ENCODE measurements at places on chromosomes 6 and 20.

DNA sequence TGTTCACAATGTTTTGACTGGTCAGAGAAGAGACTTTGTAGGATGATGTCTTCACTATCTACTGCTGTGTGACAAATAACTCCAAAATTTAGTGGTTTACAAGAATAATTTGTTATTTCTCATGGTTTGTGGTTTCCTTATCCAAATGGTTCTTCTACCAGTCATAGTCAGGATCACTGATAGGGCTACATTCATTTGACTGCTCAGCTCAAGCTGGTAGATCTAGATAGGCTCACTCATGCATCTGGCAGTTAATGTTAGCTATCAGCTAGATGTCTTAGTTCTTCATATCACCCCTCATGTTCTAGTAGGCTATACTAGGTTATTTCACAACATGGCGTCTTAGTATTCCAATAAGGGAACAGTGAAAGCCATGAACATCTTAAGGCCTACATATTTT is 131.0 kb downstream of the ID4 start:
- DNase-seq: no peak

DNA sequence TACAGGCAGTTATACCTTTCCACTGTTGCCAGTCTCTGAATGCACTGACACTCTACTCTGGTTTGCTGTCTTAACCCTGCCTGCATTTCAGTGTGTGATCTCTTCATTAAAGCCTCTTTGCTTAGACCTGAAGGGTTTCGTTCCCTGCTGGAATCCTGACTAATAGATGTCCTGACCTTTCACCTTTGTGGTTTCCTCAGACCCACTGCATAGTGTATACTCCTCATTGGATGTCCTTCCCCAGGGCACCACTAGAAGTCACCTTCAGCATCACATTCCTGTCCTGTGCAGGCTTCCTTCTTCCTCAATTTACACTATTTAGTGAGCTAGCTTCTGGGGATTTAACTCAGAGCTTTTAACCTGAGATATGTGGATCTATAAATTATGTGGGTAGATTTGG is 120.6 kb downstream of the RCAN2 start:
- no peak for DNase-seq

DNA sequence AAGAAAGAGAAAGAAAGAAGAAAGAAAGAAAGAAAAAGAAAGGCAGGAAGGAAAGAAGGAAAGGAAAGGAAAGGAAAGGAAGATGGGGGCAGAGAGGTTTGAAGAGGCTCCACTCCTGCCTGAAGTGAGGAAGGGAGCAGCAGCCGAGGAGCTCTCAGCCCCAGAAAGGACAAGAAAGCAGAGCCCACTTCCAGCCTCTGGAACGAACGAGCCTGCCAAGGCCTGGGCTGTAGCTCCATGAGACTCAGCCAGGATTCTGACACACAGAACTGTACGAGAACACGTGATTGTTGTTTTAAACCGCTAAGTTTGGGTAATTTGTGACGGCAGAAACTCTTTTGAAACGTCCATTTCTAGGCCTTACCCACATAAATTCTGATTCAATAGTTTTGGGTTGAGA is 69.5 kb downstream of the TTLL2 start:
- DNase-seq: peak; percentile 10

GRCh38 chr6:132760256-132760655 is 2.6 kb upstream of the VNN2 start:
- DNase-seq: no peak

GRCh38 chr6:16412982-16413381 is 174.6 kb downstream of the GMPR start:
- DNase-seq: no peak

GRCh38 chr20:16803965-16804792 is 56.0 kb downstream of the OTOR start:
- peak; percentile 35 for DNase-seq

DNA sequence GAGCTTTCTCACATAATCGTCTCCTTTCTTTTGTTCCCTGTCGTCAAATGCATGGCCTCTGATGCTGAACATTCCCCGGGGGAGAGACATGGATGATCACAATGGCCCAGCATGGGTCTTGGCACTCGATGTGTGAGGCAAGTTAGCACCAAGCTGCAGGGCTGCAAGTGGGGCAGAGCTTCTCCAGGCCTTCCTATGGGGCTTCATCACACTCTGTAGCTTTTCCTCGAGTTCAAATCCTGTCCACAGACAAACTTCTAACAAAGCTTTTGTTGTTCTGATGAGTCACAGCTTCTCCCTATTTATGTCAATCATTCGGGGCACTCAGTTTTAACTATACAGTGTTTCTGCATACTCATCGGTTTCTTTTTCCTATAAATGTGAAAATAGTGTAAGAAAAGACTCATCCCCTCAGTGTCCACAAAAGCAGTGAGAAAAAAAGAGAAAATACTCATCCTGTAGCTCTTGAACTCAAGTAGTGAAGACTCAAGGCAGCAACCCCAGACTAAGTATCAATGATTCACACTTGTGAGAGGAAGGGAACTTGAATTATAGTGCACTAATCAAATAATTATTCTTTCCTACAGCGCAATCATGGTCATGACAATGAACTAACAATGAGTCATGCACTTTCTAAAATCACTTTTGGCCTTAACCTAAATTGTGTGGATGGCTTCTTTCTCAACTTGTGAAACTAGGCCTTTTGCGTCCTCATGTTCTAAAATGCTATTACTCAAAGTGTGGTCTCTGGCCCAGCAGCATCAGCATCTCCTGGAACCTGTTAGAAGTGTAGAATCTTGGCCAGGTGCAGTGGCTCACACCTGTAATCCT is 68.4 kb upstream of the NOX3 start:
- no peak for DNase-seq

DNA sequence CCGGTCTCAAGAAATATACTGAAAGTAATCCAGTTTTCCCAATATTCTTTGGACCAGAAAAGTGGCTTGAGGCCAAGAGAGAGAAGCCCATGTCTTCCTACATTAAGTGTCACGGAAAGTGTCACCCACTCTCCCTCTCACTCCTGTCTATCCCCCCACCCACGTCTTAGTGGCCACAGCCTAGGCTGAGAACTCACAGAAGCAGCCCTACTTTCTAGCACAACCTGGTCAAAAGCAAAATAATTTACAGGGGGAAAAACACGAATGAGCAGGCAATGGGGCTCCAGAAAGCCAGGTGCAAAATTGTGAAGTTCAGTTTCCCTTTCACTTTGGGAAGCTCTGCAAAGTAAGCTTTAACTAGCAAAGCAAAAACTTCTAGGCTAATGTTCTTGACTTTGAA is 118.0 kb downstream of the OPRM1 start:
- DNase-seq: no peak

DNA sequence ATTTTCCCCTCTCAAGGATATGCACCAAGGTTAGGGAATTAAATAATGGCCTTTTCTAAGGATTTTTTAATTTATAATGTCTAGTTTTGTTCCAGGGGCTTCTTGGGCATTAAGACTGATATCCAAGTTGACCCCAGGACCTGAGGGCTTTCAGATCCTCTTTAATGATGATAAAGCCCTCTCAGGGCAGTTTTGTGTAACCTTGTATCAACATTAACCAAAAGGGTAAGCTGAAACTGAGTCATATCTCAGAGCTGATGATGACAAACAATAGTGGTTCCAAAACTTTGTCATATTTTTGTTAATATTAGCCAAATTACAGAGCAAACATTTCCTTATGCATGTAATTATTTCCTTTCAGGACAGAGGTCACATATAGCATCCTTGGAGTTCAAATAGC is 309.4 kb upstream of the MAN1A1 start:
- DNase-seq: no peak

DNA sequence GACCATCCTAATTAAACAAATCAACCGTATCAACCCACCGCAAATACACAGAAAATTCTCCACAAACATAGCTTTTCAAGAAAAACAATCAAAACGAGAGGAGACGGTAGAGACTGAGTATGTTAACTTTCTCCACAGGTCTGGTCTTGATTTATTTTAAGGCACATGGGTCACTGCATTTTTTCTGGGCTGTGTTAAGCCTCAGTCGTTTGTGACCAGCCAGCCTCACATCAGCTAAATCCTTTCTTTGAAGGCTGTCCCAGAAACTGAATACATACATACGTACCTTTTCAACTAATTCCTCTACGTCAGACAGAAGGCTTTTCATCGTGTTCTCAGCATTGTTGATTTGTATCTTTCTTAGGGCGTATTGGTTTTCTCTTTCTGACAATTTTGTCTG is 69.4 kb downstream of the LAMA4 start:
- peak; percentile 41 for DNase-seq

DNA sequence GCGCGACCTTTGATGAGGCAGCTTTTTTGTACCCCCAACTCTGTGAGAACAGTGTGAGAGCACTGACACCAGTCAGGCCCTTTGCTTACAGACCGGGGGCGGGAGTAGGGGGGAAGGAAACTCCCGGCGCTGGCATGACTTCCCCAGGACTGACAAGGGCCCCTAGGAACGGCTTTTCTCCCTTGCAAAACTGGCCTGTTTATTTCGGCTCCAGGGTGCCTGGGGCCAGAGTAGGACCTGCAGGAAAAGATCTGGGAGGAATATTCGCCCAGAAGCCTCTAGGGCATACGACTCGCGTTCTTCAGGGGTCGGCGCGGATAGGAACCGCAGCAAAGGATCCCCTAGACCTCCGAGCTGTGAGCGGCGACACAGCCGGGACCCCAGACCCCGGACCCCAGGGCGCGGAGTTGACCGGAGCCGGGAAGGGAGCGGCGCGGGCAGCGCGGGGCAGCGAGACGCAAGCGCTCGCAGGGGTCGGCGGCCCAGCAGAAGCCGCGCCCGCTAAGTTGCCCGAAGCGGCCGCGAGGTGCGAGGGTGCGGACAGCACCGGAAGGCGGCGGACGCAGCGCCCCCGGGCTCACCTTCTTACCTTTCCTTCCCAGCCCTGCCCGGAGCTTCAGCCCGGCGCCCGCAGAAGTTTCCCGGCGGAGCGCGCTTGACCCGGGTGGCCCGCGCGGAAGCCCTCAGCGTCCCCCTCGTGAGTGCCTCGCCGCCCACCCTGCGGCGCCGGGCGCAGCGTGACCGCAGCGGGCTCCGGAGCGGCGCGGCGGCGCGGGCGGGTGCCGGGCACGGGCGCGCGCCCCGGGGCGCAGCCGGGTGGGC is at the start of gene POPDC3:
Gene POPDC3, minus strand, starts transcription at position 771 of the 822 bp plus-strand sequence. CDS start 18,105 bp downstream, outside the sequence.
- peak; percentile 15 for DNase-seq

- DNase-seq: no peak
Measured at GRCh38 chr6:119894811-119895210, 545.2 kb upstream of the MAN1A1 start.

DNA sequence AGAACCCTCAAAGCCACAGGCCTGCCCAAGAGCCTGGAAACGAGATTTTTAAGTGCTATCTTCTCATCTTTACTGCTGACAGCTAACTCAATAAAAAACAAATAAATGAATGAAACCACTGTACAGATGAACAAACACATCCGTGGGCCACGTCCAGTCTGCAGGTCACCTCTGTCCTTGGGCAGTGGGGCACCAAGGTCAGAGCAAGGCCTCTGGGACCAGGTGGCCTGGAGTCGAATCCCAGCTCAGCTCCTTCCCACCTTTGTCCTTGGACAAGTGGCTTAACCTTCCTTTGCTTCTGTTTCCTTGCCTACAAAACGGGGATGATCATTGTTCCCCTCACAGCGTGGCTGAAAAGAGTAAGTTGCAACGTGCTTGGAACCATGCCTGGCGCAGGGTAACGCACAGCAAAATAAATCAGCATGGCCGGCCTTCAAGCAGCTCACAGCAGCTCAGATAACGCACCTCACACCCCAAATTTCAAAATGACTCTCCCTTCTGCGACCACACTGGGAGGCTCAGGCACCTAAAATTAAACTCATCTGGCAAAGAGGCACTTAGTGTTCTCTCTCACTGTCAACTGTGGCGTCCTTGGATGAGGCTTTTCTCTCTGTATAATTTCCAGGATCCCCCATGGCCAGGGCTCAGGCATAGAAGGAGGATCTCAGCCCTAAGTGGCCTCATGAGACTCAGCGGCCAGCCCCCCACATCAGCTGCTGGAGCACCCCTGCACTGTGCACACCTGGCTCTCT is 35.7 kb downstream of the RRBP1 start:
- no peak for DNase-seq

GRCh38 chr6:165846123-165846966 is 183.3 kb upstream of the PDE10A start:
- no peak for DNase-seq

- no peak for DNase-seq
Measured at GRCh38 chr6:129046526-129046925, 163.6 kb downstream of the LAMA2 start.

- no peak for DNase-seq
Measured at GRCh38 chr6:117387454-117387974, 38.2 kb downstream of the ROS1 start.

- no peak for DNase-seq
Measured at GRCh38 chr6:3721810-3722621, 29.5 kb downstream of the PXDC1 start.

DNA sequence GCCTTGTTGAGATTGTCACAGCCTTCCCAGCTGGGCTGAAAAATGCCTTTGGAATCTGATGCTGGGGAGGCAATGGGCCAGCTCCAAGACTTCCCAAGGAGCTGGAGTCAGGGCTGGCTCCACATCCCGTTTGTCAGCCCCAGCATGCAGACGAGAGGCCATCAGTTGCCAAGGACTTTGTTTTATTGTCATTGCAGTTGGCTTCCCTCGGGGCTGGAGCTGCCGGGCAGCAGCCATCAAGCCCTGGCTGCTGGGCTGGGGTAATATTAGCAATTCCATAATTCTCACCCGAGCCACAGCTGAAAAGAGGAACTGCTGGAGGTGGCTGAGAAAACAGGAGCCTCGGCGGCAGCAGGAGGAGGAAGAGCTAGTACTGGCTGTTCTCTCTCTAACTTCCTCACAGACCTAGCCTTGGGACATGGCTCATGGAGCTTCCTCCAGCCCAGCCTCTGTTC is 182.5 kb downstream of the CDC5L start:
- DNase-seq: peak; percentile 66

- no peak for DNase-seq
Measured at GRCh38 chr20:57065646-57066045, 200.8 kb downstream of the BMP7 start.

DNA sequence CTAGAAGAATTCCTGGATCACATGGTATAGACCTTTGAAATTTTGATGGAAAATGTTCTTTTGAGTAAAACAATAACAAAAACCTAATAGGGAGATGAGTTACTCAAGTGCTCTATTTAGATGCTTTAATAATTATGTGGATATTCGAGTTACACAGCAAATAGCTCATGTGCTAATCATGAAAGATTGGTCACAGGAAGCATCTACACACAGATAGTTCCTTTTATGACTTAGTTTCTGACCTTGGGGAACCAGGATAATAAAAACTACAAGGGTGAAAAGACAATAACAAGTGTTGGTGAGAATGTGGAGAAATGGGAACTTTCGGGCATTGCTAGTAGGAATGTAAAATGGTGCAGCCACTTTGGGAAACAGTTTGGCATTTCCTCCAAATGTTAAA is 19.7 kb downstream of the UBE2V1 start:
- DNase-seq: no peak
